ENCODE measurements at places on chromosomes 7 and 10. TPM values are rescaled to one million over a fixed set of nuclear protein-coding genes. Genes with fewer than 3 reads are reported as not detected.

The AGR3 gene
- not detected for total RNA-seq

The THSD7A gene
- 3.8 TPM for total RNA-seq

The CCDC172 gene
- total RNA-seq = not detected

The SLC18A3 gene
- 1.0 TPM for total RNA-seq

The SAMD9L gene
- 4.8 TPM for total RNA-seq

The OLAH gene
- 4.2 TPM for total RNA-seq

The PPP1R3A gene
- total RNA-seq = 0.17 TPM

DNA sequence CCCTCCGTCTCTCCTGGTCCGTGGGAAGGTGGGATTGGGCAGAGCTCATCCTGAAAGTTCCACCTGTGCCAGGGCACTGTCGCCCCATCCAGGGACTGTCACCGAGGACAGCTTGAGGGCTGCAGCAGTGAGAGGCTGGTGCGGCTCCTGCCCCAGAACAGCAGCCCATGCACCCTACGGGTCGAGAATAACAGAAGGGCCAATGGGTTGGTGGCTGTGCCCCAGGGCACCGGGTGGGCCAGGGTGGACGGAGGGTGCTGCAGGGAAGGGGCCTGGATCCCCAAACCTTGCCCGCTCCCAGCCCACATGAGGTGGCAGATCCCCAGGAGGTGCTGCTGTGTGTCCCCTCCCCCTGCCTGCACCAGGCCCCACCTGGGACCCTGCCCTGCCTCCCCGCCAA is 23.9 kb downstream of the UNCX start:
- peaks cover 39% of the 10 kb centered on the region for H3K27me3 ChIP-seq
- no peaks in the 10 kb centered on the region for H3K36me3 ChIP-seq
- H3K4me3 ChIP-seq = no peak overlapping the region

GRCh38 chr7:33922820-33923219 is 17.5 kb downstream of the BMPER start:
- H3K27ac ChIP-seq = no peak overlapping the region
- no peak overlapping the region for H3K4me3 ChIP-seq
- no peaks in the 10 kb centered on the region for H3K36me3 ChIP-seq
- no peak for DNase-seq
- no peaks in the 10 kb centered on the region for H3K27me3 ChIP-seq
- no peaks in the 10 kb centered on the region for H3K4me1 ChIP-seq

GRCh38 chr10:63521416-63522276 is 445 bp downstream of the REEP3 start:
- peaks cover 42% of the 10 kb centered on the region for H3K4me1 ChIP-seq
- H3K27me3 ChIP-seq = no peaks in the 10 kb centered on the region
- no peak for DNase-seq
- H3K27ac ChIP-seq = peak overlapping the region; percentile 99

DNA sequence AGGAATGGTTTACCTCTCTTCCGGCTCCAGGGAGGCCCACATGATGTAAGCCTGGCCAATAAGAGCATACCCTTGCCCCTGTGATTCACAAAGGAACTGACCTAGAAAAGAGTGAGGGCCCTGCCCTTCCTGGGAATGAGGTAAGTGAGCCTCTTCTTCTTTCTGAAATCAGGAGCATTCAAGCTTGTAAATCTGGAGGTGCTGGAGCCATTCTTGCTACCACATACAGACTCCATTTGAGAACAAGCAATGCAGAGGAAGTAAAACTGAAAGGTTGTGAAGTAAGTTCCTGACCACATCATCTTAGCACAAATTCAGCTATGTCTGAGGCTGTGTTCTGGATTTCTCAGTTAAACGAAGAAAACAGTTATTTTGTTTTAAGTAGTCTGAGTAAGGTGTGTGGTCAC is 132.2 kb downstream of the CD36 start:
- H3K4me1 ChIP-seq = peaks cover 71% of the 10 kb centered on the region
- no peaks in the 10 kb centered on the region for H3K36me3 ChIP-seq
- H3K4me3 ChIP-seq = no peak overlapping the region
- DNase-seq = no peak
- H3K27ac ChIP-seq = peak overlapping the region; percentile 66

DNA sequence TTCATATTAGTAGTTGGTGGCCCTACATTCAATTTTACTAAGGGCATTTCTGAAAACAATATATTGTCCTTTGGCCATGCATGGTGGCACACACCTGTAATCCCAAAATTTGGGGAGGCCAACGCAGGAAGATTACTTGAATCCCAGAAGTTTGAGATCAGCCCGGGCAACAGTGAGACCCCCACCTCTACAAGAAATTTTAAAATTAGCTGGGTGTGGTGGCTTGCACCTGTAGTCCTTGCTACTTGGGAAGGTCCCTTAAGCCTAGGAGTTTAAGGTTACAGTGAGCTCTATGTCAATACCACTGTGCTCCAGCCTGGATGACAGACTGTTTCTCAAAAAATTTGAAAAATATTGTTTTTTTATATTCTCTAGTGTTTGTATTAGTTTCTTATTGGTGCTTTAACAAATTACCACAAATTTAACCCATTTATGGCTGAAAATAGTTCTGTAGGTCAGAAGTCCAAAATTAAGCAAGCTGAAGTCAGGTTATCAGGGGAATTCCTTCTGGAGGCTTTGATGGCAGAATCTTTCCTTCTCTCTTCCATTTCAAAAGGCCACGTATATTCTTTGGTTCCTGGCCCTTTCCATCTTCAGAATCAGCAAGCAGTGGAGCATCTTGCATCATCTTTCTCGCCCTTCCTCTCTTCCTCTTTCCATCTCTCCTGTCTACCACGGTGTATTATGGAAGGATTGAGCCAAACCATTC is 12.4 kb downstream of the CBX3 start:
- H3K4me3 ChIP-seq = no peak overlapping the region
- H3K27me3 ChIP-seq = no peaks in the 10 kb centered on the region
- H3K36me3 ChIP-seq = peaks cover 25% of the 10 kb centered on the region
- H3K27ac ChIP-seq = no peak overlapping the region
- no peak for DNase-seq

GRCh38 chr7:140315498-140316164 is 82.7 kb downstream of the SLC37A3 start:
- H3K27ac ChIP-seq = peak overlapping the region; percentile 86
- no peaks in the 10 kb centered on the region for H3K27me3 ChIP-seq
- peaks cover 16% of the 10 kb centered on the region for H3K4me1 ChIP-seq
- no peak for DNase-seq
- H3K4me3 ChIP-seq = peak overlapping the region; percentile 31

DNA sequence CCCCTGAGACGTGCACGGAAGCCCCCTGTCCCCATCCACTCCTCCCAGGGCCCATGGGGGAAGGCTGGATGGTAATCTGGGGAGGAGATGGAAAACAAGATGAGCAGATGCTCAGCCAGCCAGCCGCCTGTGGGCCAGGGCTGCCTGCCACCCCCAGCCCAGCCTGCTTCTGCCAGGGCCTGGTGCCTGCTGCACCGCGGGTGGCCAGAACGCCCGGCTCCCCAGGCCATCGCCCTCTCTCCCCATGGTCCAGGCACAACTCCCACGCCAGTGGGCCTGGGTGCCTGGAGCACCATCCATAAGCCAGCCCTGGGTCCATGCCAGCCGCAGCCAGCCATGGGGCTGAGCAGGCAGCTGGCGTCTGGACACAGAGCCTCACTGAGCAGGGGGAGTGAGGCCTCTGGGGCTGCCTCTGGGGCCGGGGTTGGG is 57.2 kb upstream of the ELN start:
- H3K36me3 ChIP-seq = no peaks in the 10 kb centered on the region
- H3K4me3 ChIP-seq = no peak overlapping the region
- no peak overlapping the region for H3K27ac ChIP-seq
- no peak for DNase-seq

DNA sequence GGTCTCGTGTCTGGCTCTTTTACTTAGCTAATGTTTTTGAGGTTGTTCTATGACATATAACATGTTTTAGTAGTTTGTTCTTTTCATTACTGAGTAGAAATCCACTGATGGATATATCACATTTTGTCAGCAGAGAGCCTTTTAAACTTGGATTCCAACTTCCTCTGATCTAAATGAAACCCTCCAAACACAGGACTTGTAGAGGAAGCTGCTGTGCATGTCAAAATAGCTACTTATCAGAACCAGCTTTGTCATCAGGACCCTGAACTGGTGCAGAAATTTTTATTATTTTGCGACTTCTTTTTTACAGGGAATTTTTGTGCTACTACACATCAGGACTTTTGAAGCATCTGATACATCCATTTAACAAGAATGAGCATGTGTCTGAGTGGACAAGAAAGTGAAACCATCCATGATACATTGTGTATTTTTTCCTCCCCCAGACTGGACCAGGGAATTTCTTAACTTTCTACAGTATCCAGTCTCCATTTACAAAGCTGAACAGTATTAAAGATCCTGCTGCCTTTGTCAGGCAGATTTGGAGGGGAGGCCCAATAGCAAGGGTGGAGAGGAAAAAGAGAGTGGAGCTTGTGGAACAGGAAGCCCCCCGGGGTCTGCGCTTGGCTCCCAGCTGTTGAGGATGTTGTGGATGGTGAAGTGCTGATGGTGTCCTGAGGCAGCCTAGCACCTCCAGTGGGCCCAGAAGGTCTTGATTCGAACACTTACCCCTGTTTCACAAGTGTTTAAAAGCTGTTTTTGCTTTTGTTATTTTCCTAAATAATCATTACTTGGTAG is 29.3 kb upstream of the MTPAP start:
- H3K4me1 ChIP-seq = peaks cover 5% of the 10 kb centered on the region
- H3K36me3 ChIP-seq = no peaks in the 10 kb centered on the region
- no peak for DNase-seq

GRCh38 chr7:78510580-78511188 is 712.1 kb downstream of the PHTF2 start:
- H3K27me3 ChIP-seq = no peaks in the 10 kb centered on the region
- H3K4me1 ChIP-seq = no peaks in the 10 kb centered on the region
- H3K36me3 ChIP-seq = no peaks in the 10 kb centered on the region
- no peak overlapping the region for H3K27ac ChIP-seq
- no peak overlapping the region for H3K4me3 ChIP-seq

DNA sequence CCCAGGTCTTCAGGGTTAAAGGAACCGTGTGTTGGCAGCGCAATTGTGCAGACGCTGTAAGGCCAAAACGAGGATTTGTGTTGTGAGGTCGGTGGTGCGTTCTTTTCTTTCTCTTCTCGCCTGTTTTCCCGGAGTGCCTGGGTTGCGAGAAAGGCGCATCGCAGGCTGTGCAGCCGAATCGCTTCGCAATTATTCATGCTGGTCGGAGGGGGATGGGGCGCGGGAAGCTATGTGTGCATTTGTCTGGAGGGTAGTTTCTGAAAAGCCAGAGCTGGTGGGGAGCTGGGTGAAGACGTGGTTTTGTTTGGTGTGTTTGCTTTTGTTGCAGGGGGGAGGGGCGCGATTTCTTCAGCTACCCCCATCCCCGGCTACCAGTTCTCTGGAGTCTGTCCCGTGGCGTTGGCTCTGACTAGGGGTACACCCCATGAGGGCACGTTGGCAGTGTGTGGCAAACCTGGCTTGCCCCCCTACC is 2.1 kb downstream of the MXI1 start:
- peak; percentile 93 for DNase-seq
- H3K4me1 ChIP-seq = peaks cover 40% of the 10 kb centered on the region
- peak overlapping the region; percentile 99 for H3K27ac ChIP-seq
- H3K4me3 ChIP-seq = peak overlapping the region; percentile 80

DNA sequence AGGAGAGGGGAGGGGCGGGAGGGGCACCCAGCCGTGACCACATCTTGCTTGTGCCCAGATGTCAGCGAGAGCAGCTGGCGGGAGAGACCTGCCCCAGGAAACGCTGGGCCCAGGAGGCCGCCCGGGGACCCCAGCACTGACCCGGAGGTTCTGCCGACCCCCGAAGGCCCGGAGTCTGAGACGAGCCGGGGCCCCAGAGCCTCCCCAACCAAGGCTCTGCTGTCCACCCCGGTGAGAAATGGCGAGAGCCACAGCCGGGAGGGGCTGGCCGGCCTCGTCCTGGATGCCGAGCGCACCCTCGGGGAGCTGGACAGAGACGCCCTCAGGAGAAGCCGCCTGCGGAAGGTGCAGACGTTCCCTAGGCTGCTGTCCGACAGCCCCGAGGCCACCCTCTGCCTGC is 25.9 kb downstream of the KNDC1 start:
- peaks cover 64% of the 10 kb centered on the region for H3K27me3 ChIP-seq
- no peak overlapping the region for H3K4me3 ChIP-seq
- H3K36me3 ChIP-seq = no peaks in the 10 kb centered on the region
- H3K27ac ChIP-seq = no peak overlapping the region
- no peak for DNase-seq

DNA sequence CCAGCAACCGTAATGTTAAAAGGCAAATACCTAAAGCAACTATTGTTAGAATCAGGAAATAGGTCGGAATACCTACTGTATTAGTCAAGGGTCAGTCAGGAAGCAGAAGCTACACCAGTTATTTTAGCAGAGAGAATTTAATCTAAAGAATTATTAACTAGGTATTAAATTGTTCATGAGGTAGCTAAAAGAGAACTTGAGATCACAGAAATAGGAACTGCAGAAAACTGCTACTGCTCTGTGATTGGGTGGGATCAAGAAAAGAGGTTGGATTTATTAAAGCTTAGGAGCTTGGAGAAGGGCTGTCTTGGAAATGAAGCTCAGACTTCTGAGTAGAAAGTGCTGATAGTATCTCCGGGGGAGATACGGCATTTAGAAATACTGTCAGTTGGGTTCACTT is 20.0 kb upstream of the ZNF438 start:
- H3K4me3 ChIP-seq = no peak overlapping the region
- no peak overlapping the region for H3K27ac ChIP-seq
- no peak for DNase-seq
- no peaks in the 10 kb centered on the region for H3K36me3 ChIP-seq

DNA sequence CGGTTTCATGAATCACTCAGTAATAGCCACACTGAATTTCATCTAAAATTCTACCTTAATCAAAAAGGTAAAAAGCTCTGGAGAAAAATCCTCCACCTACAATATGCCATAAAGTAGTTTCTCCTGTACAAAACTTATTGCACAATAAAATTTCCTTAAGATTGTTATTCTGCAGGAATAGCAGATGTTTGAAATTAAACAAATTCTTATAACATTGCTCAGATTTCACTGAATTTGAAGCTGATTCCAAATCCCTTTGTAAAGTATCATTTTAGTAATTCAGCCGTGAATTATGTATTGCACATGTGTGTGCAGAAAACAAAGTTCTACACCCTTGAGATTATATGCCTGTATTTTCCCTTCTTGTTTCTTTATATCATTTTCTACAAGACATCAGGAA is 123.8 kb downstream of the AMPH start:
- no peaks in the 10 kb centered on the region for H3K36me3 ChIP-seq
- H3K4me3 ChIP-seq = no peak overlapping the region
- no peak for DNase-seq
- H3K27me3 ChIP-seq = no peaks in the 10 kb centered on the region

Measured in esophagus muscularis mucosa (tissue), 4 donors.